C1 segment of cervical spinal cord (tissue), 14 donors: ENCODE measurements at places on chromosomes 4 and X.
A peak's percentile ranks its signal among the peaks of the same experiment; 100 is the strongest.

- DNase-seq, result no peak
Measured at GRCh38 chrX:31658360-31658759, 586.5 kb upstream of the FTHL17 start.

GRCh38 chrX:79139446-79139845 is 5.0 kb upstream of the GPR174 start:
- DNase-seq, result no peak

DNA sequence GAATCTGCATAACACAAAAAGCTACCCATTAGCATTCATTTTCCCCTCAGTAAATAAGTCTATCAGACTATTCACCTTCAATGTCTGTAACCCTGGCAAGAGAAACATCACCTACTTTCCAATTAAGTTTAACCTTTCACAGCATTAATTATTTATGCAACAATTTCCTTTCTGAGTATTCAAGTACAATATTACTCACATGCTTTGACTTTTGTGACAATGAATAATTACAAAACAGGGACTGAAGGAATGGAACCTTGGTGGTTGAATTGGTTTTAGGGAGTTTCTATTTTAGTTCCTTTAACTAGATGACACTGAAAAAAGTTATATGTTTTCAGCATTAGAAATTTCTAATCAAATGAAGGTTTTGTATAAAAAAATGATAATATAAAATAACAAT is 932.3 kb upstream of the EPHA5 start:
- DNase-seq, result no peak

- no peak for DNase-seq
Measured at GRCh38 chr4:5770051-5770450, 59.0 kb downstream of the EVC start.

DNA sequence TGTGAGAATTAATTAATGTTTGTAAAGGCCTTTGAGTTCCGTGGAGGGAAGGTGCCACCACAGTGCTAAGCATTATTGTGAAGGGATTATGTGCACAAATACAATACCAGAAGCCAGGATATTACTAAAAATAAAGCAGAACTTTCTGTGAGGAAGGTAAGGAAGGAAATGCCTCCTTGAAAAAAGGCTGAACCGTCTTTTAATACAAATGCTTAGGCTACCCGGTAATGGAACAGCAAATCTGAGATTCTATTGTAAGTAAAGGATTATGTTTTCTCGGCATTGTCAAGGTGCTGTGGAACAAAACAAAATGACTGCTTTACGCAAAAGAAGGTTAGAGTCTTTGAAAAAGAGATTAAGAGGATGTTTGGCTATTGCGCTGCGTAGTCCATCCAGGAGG is 57.9 kb upstream of the SPRY1 start:
- DNase-seq, result no peak

GRCh38 chr4:13178621-13179020 is 305.5 kb downstream of the RAB28 start:
- no peak for DNase-seq

DNA sequence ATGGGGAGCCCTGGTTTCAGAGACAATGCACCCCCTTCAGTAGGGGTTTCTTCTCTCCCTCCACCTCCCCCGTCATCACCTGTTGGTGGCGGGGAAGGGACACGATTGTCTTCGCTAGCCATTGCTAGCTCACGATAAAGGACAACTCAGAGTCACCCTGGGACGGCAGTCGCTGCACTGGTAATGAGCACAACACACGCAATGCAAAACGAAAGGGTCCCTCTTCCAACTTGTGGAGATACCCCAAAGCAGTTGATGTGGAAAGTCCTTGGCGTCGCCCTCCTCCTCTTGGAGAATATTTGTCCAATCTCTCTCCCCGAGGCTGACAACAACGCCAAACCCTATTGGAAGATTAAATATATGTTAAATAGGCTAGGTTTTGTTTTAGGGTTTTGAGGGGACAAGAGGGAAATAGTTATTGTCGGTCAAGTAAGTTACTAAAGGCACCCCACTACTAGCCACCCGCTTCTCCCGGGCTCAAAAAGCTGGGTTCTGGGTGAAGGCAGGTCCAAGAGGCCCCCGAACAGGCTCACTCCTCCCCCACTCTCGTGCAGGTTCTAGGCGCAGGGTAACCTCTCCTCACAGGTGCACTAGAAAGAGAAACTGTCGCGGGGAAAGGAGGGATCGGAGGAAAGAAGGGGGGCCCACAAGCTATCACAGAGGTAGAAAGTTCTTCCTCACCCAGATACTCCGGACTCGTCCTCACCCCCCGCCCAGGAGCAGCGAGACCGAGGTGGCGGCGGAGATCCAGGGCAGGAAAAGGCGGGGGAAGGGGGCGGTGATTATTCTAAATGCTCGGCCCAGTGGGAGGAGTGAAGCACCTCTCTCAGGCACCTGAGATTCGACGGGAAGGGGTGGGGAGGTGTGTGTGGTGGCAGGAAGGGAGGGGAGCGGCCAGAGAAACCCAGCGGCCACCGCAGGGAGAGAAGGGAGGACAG is at the start of gene LRBA:
Gene LRBA, minus strand, starts transcription at position 764 of the 938 bp plus-strand sequence. Its CDS starts 642 bp downstream, at position 122.
- DNase-seq, result peak; percentile 28

GRCh38 chr4:6986072-6986780 is 56.9 kb upstream of the TADA2B start:
- no peak for DNase-seq

DNA sequence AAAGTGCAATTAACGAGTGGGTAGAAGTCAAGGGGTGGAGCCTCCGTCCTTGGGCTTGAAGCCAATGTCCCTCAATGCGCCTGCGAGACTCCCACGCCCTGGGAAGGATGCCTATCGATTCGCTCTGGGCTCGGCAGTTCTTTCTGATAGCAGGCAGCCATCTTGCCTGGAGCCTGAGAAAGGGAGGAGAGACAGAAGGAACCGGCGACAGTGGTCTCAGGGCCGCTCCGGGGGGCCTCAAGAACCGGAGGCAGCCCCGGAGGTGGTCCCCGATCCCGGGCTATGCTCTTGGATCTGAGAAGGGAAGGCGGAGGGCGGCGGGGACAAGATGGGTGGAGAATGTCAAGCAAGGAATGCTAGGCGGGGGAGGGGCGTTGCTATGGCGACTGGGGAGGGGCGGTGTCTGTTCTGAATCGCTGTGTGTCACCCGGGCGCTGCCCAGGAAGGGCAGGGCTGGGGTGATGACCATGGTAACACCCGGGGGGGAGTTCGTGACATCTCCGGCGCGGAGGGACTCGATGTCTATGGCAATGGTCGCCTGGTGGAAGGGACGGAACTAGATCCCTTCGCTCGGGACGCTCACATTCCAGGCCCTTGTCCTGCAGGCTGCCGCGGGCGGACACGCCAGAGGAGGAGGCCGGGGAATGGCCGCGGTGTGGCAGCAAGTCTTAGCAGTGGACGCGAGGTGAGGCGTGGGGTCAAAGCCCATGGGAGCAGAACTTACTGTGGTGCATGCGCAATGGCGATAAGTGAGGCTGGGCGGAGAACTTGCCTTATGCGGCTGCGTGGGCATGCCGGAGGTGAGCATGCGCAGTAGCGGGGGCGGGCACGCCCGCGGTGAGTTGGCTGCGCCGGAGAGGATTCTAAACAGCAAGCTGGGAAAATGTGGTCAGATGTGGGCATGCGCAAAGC is at the start of gene WDR13:
Gene WDR13, plus strand, starts transcription at position 140 of the 912 bp plus-strand sequence. Its CDS starts 505 bp downstream, at position 645.
- peak; percentile 90 for DNase-seq

- no peak for DNase-seq
Measured at GRCh38 chrX:23802431-23802830, 19.5 kb downstream of the SAT1 start.

DNA sequence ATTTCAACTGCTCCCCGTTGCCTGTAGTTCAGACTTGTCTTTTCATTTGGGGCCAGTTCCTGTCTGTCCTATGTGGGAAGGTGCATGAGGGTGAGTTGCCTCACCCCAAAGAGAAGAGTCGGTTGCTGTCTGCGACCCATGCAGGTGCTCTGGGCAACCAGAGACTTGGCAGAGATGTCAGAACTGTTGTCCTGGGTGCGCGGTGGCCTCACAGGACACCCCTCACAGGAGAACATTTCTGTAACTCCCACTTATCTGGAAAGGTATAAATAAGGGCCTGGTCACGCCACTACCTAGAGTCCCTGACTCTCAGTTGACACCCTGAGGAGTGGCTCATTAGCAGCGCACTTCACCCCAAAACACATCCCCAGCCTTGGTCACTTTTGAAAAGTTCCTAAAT is 9.7 kb upstream of the NAT8L start:
- no peak for DNase-seq

GRCh38 chr4:138890891-138891570 is 124.5 kb upstream of the NOCT start:
- no peak for DNase-seq

GRCh38 chr4:98838977-98839618 is 89.8 kb downstream of the EIF4E start:
- no peak for DNase-seq

DNA sequence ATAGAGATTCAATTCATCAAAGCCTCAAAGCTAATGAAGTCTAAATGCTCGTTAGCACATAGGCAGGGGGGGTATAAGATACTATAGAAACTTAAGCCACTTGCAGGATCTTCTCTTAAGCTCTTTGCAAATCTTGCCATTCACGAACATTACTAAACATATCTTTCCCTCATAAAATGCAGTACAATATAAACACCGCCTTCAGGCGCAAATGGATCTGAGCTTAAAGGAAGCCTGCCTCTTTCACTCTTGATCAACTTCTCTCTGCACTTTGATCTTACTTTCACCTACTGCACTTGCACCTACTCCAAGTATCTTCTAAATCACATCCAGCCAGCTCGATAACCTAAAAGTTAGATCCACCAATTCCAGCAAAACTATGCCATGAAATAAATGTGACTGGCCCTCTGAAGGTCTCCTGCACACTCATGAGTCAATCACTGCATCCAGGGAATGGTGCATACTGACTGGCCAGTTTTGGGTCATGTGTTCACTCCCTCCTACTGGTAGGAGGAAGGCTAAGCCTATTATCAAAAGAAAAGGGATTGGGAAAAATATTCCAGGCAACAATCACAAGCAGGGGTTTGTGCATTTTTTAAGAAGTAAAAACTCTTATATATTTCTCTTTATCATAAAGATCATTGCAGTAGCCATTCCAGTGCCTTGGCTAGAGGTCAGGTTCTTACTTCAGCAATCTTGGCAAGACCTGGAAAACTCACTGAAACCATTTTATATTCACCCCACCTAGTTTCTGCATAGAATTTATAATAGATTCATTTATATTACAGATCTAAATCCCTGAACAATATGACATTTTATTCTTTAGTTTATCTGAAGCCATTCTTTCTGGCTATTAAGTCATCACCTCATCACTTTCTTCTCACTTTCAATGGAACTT is 222.0 kb downstream of the PPP3CA start:
- no peak for DNase-seq

DNA sequence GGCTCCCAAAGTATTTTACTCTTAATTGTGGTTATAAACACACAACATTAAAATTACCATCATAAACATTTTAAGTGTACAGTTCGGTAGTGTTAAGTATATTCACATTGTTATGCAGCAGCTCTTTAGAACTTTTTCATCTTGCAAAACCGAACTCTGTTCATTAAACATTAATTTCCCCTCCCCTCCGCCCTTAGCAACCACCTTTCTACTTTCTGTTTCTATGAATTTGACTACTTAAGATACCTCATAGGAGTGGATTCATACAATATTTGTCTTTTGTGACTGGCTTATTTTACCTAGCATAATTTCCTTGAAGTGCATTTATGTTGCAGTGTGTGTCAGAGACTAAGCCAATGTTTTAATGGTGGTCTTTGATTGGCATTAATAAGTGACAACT is 32.6 kb downstream of the IL13RA1 start:
- no peak for DNase-seq

DNA sequence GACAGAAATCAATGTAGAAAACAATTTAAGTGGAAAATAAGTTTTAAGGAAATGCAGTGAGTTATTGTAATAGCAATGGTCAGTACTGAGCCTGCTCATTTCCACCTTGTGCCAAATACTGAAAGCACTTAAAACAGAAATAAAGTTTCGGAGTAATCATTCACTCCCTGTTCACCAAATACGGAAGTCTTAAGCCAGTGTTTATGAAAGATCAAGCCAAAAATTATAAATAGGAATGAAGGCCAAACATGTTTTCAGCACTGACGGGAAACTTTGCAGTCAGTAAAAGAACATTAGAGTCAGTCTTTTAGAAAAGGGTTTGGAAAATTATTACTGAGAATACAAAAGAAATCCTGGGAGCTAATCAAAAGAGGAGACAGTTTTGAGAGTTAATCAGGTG is 178.6 kb downstream of the DMD start:
- no peak for DNase-seq
